ENCODE measurements at places on chromosomes 4 and X.

DNA sequence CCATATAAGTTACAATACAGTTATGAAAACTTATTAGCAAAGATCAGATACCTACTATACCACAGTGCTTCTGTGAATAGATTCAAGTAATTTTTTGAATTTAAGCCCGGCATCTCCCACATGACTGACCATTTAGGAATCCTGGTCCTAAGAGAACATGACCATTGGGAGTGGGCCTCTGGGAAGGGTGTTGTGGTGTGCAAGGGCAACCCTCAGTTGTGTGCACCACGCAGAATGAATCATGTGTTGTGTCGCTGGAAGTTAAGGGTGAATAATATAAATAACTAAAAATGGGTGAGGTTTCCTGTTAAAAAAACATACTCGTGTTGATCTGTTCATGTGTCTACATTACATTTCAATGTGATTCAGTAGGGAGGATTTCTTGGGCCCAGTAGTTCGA is 15.5 kb downstream of the CPE start:
- DNase-seq, result no peak

DNA sequence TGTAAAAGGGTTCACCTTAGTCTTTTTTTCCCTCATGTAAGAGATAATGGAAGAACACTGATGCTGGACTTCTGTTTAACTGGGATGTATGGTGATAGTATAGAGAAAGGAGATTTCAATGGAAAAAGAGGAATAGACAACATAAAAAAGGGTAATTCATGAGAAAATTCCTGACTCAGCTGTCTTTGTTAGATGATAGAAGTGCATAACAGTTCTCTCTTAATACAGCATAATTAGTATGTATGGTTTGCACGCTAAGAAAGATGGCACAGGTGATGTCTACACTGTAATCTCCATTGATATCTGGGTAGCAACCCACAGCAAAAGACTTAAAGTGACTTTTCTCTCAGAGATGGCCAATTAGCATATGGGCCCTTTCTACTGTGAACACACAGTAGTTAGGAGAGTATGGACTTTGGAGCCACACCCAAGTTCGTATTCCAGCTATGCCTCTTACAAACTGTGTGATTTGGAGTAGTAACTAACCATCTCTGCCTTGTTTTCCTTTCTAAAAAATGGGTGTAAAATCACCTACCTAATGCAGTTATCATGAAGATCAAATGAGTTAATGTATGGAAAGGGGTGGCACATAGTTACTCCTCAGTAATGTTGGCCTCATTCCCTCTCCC is 149.3 kb downstream of the PDE5A start:
- no peak for DNase-seq

DNA sequence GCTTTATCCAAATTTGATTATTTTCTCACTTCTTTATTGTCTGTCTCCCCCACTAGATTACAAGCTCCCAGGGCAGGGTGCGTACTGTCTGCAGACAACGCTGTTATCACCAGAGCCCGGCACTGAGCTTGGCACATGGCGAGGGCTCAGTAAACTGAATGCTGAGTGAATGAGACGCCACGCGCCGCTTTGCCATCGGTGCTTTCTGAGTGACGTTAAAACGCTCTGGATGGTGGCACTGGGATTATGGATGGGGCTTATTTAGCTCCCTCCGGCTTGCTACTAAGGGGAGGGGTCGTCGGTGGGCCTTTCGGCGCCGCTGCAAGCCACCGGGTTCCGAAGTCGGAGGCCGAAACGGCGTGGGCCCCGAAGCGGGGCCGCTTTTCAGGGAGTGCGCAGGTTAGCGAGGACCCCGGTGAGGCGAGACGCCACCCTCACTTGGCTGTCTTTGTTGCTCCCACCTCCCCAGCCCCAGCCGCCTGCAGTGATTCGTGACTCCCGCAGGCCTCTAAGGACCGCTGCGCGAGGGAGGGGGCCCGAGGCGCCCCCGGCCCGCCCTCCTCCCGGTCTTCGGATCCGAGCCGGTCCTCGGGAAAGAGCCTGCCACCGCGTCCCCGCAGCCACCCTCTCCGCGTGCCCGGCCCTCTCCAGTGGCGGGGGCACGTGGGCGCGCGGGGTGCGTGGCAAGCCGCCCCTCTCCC is 569 bp upstream of the FHL1 start:
- DNase-seq, result no peak

- no peak for DNase-seq
These were observed 14.8 kb downstream of the PDK3 start for GRCh38 chrX:24479924-24480323.

GRCh38 chr4:69816236-69816635 is 43.7 kb downstream of the SULT1E1 start:
- no peak for DNase-seq

GRCh38 chrX:123223859-123224258 is 39.8 kb downstream of the GRIA3 start:
- no peak for DNase-seq

- no peak for DNase-seq
These were observed 14.1 kb upstream of the CNOT6L start for GRCh38 chr4:77833126-77833724.

GRCh38 chrX:131861088-131861787 is 161.9 kb upstream of the STK26 start:
- DNase-seq, result no peak

- DNase-seq, result peak; percentile 2
These were observed 1.0 kb upstream of the PDGFRA start for GRCh38 chr4:54228056-54228527.

- no peak for DNase-seq
These were observed 103.9 kb upstream of the RAB40AL start for GRCh38 chrX:102833136-102833535.

GRCh38 chr4:130044788-130045531 is 949.0 kb downstream of the C4orf33 start:
- no peak for DNase-seq

DNA sequence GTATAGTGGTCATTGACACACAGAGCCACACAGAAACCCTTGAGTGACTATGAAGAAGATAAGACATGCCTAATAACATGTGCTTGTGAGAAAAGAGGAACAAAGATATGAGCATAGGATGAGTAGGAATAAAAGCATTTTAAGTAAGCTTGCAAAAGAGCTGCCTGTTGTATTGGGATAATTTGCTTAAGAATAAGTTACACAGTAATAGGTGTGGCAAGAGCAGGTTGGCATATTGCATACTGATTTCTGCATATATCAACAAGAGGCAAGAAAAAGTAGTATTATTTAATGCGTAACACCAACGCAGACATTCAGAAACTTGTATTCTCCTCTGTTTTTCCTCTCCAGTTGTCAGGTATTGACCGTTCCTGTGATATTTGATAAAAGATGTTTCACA is 111.5 kb upstream of the UGT8 start:
- no peak for DNase-seq

- DNase-seq, result no peak
These were observed 5.6 kb downstream of the PPARGC1A start for GRCh38 chr4:23884261-23884660.
